ENCODE measurements at places on chromosomes 11 and 22. TPM values are rescaled to one million over a fixed set of nuclear protein-coding genes. Genes with fewer than 3 reads are reported as not detected.
A peak's percentile ranks its signal among the peaks of the same experiment; 100 is the strongest.

Gene HYOU1
- total RNA-seq, result 133 TPM

Gene CDHR5
- 0.58 TPM for total RNA-seq

Gene CARD18
- not detected for total RNA-seq

Gene CECR2
- total RNA-seq, result 14.1 TPM

Gene OR8G5
- total RNA-seq, result not detected

Gene MYO7A
- 2.2 TPM for total RNA-seq

Gene PHF21A
- total RNA-seq, result 102 TPM

DNA sequence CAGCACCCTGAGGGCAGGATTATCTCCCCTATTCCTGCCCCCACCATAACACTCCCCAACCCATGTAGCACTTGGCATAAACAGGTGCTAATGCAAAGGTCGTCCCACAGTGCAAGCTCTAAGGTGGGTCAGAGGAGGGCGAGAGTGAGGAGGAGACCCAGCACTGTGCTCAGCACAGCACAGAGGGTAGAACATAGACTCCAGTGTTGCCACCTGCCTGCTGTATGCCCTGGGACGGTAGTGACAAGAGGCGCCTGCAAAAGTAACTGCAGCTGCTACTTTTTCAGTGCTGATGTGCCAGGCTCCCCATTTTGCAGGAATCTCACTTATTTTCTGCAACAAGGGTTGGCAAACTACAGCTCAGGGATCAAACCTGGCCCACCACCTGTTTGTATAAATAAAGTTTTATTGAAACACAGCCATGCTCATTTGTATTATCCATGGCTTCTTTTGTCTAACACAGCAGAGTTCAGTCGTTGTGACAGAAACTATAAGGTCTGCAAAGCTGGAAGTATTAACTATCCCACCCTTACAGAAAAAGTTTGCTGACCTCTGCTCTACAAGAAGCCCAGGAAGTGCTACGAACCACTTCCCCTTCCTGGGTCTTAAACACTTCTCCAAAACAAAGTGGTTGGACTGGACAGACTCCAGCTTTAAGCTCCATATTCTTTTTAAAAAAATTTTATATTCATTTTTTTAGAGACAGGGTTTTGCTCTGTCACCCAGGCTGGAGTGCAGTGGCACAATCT is 16.9 kb upstream of the CDC42BPG start:
- H3K27ac ChIP-seq, result no peak overlapping the region
- no peak for DNase-seq
- H3K36me3 ChIP-seq, result peaks cover 11% of the 10 kb centered on the region
- H3K4me3 ChIP-seq, result no peak overlapping the region
- peaks cover 35% of the 10 kb centered on the region for H3K4me1 ChIP-seq

- DNase-seq, result no peak
- H3K27ac ChIP-seq, result no peak overlapping the region
- H3K27me3 ChIP-seq, result no peaks in the 10 kb centered on the region
Measured at GRCh38 chr11:35017528-35018342, 101.3 kb downstream of the PDHX start.

GRCh38 chr11:67519726-67520125 is 3.5 kb downstream of the CABP2 start:
- no peak overlapping the region for H3K27ac ChIP-seq
- H3K4me3 ChIP-seq, result no peak overlapping the region
- H3K27me3 ChIP-seq, result peaks cover 19% of the 10 kb centered on the region
- no peaks in the 10 kb centered on the region for H3K36me3 ChIP-seq

DNA sequence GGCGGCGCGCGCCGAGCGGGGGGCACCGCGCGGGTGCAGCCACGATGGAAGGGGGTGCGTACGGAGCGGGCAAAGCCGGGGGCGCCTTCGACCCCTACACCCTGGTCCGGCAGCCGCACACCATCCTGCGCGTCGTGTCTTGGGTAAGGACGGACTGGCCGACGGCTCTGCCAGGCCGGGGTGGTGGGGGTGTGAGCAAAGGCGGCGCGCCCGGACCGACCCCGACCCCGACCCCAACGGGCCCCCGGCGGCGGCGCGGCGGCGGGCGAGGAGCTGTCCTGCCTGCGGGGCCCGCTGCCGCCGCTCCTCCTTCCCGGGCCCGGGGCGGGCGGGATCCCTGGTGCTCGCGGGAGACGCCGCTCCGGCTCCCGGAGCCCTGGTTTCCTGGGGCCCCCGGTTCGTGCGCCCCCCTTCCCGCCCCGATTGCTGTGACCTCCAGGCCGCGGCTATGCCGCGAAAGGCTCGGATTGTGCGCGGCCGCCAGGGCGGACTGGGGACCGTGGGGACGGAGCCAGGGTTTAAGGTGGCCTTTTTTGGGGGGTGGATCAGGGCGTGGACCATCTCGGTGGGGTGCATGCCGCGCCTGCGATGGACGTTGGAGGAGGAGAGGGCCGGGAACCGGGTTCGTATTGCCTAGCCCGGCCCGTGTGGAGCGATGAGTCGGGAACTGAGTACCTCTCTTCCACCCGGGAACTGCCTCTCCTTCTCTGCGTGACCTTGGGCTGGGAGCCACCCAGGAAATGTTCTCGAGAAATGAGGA is at the start of gene SYNGR1:
TSS of gene SYNGR1 (plus strand) at position 25 of the 760 bp plus-strand sequence. CDS start at position 45, 20 bp downstream.
- DNase-seq, result no peak
- H3K27me3 ChIP-seq, result no peaks in the 10 kb centered on the region
- peaks cover 24% of the 10 kb centered on the region for H3K4me1 ChIP-seq
- H3K36me3 ChIP-seq, result no peaks in the 10 kb centered on the region
- H3K27ac ChIP-seq, result peak within 1 kb of the TSS; percentile 82

GRCh38 chr22:37609240-37610152 is 862 bp downstream of the GGA1 start:
- H3K4me3 ChIP-seq, result peak overlapping the region; percentile 86
- H3K4me1 ChIP-seq, result peaks cover 45% of the 10 kb centered on the region
- no peak for DNase-seq
- H3K27me3 ChIP-seq, result no peaks in the 10 kb centered on the region

GRCh38 chr11:30285416-30286121 is 37.3 kb upstream of the ARL14EP start:
- peaks cover 55% of the 10 kb centered on the region for H3K27me3 ChIP-seq
- no peaks in the 10 kb centered on the region for H3K4me1 ChIP-seq
- DNase-seq, result no peak
- no peak overlapping the region for H3K27ac ChIP-seq

DNA sequence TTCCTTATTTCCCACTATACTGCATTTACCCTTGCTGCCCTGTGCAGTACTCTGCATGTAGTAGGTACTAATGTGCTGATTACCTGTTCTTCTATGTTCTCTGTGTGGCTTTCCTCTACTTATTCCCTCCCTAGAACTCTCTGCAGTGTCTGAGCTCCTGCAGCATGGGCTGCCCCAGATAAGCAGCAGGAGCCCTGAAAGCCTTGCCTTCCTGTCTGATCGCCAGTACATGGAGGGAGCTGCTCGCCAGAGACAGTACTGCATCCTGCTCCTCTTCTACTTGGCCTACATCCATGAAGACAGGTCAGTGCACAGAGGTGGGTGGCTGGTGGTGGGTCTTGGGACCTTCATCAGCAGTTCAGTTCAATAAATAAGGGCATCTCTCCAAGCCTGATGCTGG is 42.2 kb upstream of the CCDC134 start:
- H3K4me1 ChIP-seq, result no peaks in the 10 kb centered on the region
- no peak overlapping the region for H3K27ac ChIP-seq
- H3K36me3 ChIP-seq, result no peaks in the 10 kb centered on the region
- no peaks in the 10 kb centered on the region for H3K27me3 ChIP-seq
- no peak for DNase-seq
- H3K4me3 ChIP-seq, result no peak overlapping the region

DNA sequence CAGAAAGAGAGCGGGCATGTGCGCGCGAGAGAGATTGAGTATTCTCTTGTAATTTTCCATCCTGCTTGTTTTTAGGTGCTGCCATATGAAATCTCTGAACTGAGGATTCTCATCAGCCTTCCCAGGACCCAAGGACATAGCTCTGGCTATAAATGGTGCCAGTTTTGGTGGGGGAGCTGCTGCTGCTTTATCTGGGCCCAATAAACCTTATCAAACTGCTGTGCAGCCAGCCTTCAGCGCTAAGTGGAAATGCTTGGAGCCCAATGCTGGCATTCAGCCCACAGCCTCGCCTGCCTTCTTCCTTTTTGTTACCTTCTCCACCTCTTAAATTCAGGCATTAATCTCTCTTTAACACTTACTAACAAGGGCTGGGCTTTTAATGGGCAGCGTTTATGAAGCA is 2.4 kb upstream of the ZBTB16 start:
- no peak overlapping the region for H3K27ac ChIP-seq
- no peaks in the 10 kb centered on the region for H3K36me3 ChIP-seq
- H3K27me3 ChIP-seq, result peaks cover 91% of the 10 kb centered on the region
- H3K4me3 ChIP-seq, result no peak overlapping the region
- peaks cover 14% of the 10 kb centered on the region for H3K4me1 ChIP-seq
- no peak for DNase-seq

GRCh38 chr11:3224401-3225057 is 5.9 kb upstream of the MRGPRG start:
- no peak overlapping the region for H3K4me3 ChIP-seq
- no peak for DNase-seq
- no peaks in the 10 kb centered on the region for H3K4me1 ChIP-seq
- H3K27ac ChIP-seq, result no peak overlapping the region

DNA sequence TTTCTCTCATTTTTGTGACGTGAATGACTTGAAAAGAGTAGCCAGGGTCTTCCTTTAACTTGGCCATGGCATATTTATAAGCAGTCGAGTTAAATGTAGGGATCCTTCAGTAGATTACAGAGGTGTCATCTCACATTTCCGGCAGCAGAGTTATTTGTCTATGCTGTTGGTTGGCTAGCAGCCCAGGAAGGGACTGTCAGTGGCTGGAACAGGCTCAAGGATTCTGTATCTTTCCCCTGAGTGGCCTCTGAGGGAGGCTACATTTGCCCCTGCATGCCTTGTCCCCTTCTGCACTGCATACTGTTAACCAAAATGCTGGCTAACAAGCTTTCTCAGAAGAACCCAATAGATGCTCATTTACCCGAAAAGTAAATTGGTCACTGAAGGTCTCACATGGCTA is 187.6 kb downstream of the PGR start:
- no peak for DNase-seq
- peak overlapping the region; percentile 10 for H3K27ac ChIP-seq
- H3K36me3 ChIP-seq, result peaks cover 14% of the 10 kb centered on the region
- peaks cover 28% of the 10 kb centered on the region for H3K4me1 ChIP-seq
- no peaks in the 10 kb centered on the region for H3K27me3 ChIP-seq

GRCh38 chr11:123233280-123233974 is 38.4 kb upstream of the CLMP start:
- DNase-seq, result no peak
- H3K27ac ChIP-seq, result no peak overlapping the region
- no peaks in the 10 kb centered on the region for H3K27me3 ChIP-seq
- no peak overlapping the region for H3K4me3 ChIP-seq
- H3K36me3 ChIP-seq, result no peaks in the 10 kb centered on the region

DNA sequence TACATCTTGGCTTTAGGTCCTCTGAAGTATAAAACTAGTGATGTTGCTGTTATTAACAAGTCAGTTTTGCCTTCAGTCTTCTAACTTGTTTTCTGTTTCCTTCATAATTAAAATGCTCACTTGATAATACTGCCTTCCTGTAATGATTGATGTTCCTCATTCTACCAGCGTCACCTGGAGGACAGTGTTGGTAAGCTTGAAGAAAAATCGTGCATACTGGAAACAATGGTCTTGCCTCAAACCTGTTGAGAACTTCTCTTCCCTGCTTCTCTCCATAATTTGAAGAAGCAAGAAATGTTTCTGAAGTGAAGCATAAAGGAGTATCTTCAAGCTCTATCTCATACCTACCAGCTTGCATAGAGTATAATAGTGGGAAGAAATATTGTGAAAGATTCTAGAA is 3.0 kb downstream of the YWHAH start:
- no peak overlapping the region for H3K4me3 ChIP-seq
- H3K27me3 ChIP-seq, result no peaks in the 10 kb centered on the region
- peak overlapping the region; percentile 45 for H3K27ac ChIP-seq
- H3K36me3 ChIP-seq, result peaks cover 5% of the 10 kb centered on the region

DNA sequence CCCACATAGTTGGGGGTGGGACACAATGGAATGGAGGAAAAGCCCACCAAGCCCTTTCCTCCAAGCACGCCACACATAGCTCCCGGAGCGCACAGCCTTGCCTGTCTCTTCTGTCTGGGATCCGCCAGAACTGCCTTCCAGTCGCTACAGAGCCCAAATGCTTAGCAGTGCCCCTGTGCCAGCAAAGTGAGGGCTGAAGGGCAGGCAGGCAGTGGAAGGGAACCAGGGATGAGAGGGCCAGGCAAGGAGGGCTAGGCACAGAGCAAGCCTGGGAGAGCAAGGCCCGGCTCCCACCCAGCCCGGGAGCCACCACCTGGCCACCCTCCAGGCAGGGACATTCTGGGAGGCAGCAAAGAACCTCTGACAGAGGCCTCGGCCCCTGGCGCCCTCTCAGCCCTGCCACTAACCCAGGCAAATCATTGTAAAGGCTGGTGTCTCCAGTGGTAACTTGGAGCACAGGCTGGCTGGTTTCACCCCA is 32.5 kb downstream of the PPP2R1B start:
- peaks cover 7% of the 10 kb centered on the region for H3K36me3 ChIP-seq
- no peak overlapping the region for H3K4me3 ChIP-seq
- DNase-seq, result no peak
- H3K4me1 ChIP-seq, result peaks cover 49% of the 10 kb centered on the region
- H3K27ac ChIP-seq, result no peak overlapping the region

DNA sequence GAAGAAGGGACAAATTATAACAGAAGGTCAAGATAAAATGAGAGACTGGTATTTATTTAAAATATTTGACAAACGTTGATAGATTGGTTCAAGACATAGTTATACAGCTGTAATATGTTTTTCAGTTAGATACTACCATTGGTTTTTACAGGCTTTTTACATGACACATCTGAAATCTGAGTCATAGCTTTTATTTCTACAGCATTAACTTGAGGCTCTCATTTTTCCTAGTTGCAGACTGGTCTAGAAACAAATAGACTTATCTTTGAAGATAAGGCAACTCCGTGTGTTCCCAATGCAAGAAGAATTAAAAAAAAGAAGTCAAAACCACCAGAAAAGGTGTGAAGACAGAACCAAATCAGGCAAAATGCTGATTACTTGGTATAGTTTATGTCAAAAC is 31.3 kb downstream of the CEP57 start:
- H3K4me3 ChIP-seq, result no peak overlapping the region
- H3K36me3 ChIP-seq, result peaks cover 46% of the 10 kb centered on the region
- H3K27me3 ChIP-seq, result no peaks in the 10 kb centered on the region
- no peaks in the 10 kb centered on the region for H3K4me1 ChIP-seq

GRCh38 chr11:14446701-14447169 is 52.9 kb downstream of the COPB1 start:
- DNase-seq, result no peak
- peaks cover 6% of the 10 kb centered on the region for H3K4me1 ChIP-seq
- H3K36me3 ChIP-seq, result peaks cover 9% of the 10 kb centered on the region
- no peaks in the 10 kb centered on the region for H3K27me3 ChIP-seq

Measured in mesothelial cell of epicardium (in vitro differentiated cells).